Anterior cingulate cortex (tissue), 58 donors: ENCODE measurements at places on chromosomes 13 and 19.

DNA sequence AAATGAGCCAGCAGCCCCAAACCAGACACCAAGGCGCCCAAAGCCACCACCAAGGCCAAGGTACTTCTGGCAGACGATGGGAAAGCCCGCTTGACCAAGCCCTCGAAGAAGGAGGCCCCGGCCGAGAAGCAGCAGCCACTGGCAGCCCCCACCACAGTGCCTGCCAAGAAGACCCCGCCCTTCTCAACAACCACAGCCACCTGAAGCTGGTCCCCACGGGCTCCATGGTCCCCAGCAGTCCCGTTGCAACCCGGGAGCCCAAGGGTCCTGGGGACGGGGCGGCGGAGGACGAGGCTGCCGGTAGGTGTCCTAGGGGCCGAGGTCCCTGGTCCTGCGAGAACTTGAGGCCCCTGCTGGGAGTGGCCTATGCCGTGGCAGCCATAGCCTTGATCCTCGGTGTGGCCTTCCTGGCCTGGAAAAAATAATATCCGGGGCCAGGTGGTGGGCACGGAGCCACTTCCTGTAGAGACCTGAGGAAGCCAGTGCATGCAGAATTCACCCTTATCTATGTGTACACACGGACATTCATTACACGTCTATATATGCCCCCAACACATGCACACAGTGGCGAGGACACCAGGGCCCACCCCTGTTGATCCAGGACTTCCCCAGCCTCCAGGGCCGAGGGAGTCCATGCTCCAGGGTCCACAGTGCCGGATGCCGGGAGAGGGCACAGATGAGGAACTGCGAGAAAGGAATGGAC lies 13.8 kb downstream of the C1QTNF9 start:
- no peak for DNase-seq

- no peak for DNase-seq
Measured at GRCh38 chr19:35128398-35129057, 6.3 kb downstream of the LGI4 start.

DNA sequence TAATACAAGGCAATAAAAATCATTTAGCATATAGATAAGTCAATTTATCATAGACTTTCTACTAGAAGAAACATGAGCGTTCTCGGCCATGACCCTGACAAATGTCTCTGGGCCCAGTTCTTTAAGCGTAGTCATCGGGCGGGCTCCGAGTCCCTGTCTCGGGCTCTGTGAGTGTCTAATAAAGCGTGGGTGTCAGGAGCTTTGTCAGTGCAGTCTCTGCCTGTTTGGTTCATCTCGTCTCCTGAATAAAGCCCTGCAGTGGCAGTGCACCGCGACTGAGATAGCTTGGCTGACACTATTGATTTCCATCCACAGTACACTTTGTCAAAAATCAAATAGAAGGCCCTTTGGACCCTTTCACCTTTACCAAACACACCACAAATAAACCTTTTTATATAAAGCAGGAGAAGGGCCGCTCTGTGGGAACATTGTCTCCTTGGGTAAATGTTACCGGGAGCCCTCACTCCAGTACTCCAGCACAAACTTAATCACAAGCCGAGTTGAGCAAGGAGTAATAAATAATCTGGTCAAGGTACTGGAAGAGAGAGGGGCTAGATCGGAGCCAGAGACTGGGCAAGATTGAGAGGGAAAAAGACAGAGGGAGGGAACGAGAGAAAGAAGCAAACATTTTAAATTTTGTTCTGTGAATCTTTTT lies 368.2 kb upstream of the TSHZ3 start:
- DNase-seq, result no peak

- no peak for DNase-seq
Measured at GRCh38 chr19:34154401-34154800, 17.9 kb upstream of the LSM14A start.

GRCh38 chr13:19959141-19959830 lies 759 bp downstream of the ZMYM2 start:
- peak; percentile 56 for DNase-seq

- no peak for DNase-seq
Measured at GRCh38 chr19:7242601-7243258, 51.5 kb downstream of the INSR start.

- DNase-seq, result no peak
Measured at GRCh38 chr13:48839171-48839570, 136.5 kb upstream of the FNDC3A start.

DNA sequence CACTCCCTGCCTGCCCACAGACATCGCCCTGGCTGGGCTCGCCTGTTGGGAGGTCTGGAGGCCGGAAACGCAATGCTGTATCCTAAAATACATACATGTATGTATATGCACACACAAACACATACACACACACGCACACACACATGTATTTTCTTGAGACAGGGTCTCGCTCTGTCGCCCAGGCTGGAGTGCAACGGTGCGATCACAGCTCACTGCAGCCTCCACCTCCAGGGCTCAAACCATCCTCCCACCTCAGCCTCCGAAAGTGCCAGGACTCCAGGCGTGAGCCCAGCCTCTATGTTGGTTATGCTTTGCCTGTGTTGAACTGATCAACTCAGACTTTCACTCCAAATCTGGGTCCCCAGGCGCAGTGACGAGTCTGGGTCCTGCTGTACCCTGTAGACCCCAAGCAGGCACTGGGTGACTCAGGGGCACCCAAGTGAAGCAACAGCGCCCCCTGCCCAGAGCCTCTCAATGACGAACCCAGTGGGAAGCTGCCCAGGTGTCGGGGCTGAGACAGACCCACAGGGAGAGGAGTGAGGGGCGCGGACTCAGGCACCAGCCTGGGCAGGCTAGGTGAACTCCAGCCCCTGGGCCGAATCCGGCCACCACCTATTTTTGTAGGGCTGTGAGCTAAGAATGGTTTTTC lies 27.4 kb upstream of the CACTIN start:
- no peak for DNase-seq

DNA sequence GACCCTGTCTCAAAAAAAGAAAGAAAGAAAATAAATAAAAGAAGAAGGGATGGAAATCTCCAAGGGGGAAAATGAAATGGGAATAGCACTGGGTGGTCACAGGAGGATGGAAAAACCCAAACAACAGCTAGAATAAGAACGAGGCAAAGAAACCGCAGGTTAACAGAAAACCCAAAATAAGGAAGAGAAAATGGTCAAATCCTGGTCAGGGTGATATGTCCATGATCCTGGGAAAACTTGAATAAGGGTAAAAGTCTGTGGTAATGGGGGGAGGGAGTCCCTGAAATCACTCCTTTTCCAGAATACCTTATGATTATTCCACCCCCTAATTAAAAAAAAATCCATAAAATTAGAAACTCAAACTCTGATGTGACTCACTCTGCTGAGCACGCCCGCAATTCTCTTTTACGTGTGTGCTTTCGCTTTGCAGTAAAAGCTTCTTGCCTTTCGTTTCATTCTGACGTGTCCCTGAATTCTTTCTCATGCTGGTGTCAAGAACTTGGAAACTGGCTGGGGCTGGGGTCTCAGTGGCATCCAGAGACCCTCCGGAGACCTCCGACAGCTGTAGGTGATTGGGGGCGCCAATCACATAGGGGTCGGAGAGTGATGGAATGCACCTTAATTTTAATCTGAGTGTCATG lies 4.3 kb upstream of the NAXD start:
- no peak for DNase-seq

DNA sequence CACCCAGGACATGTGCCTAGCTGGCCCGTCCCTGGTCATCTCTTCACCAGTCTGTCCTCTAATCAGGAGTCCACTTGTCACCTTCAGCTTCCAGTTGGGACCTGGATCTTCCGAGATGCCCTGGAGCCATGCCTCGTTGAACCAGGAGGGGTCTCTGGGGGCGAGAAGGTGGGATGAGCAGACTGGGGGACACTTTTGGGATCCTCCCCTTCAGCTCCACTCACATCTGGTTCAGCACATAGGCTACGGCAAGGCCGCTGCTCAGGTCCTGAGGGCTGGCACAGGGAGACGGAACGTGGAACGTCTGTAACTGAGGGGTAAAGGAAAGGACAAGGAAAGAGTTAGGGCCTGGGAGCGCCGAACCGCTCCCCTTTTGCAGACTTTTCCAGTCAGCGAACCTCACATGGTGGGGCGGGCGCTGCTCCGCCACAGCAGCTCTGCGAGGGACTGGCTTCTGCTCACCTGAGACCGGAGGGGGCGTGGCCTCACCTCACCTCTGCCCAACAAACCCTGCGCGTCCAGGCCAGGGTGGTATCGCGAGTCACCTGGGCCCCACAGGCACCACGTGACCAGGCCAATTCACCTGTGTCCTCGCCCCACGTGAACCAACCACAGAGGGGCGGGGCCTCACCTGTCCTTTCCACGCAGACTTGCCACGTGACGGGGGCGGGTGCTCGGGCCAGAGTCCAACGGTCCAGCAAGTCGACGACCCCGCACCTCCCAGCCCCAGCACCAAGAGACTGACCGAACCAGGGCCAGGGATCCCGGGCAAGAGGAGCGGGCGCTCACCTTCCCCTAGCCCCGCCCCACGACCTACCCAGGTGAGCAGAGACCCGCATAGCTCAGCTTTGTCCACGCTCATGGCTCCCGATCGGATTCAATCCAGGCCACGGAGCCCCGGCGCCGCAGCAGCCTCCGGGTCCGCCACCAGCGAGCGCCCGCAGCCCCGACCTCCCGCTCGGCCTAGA lies at the start of gene HOOK2:
TSS of gene HOOK2 (minus strand) at position 965 of the 968 bp plus-strand sequence. CDS start at position 862, 103 bp downstream.
- peak; percentile 60 for DNase-seq

GRCh38 chr19:7833225-7834099 lies 3.4 kb downstream of the EVI5L start:
- DNase-seq, result no peak

DNA sequence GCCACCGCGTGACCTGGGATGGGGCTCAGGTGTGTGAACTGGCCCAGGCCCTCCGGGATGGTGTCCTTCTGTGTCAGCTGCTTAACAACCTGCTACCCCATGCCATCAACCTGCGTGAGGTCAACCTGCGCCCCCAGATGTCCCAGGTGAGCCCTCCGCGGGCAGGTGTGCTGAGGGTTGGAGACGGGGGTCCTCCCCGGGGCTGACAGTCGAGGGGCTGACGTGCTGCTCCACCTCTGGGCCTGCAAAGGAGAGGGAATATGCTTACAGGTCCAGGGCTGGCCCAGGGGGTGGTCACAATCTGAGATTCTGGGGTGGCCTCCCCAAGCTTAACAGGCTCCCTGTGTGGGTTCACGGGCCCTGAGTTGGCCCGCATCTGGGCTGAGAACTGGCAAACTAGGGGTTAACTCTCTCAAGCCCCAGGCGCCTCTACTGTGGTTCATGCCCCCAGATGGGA lies 386 bp downstream of the VAV1 start:
- DNase-seq, result no peak

DNA sequence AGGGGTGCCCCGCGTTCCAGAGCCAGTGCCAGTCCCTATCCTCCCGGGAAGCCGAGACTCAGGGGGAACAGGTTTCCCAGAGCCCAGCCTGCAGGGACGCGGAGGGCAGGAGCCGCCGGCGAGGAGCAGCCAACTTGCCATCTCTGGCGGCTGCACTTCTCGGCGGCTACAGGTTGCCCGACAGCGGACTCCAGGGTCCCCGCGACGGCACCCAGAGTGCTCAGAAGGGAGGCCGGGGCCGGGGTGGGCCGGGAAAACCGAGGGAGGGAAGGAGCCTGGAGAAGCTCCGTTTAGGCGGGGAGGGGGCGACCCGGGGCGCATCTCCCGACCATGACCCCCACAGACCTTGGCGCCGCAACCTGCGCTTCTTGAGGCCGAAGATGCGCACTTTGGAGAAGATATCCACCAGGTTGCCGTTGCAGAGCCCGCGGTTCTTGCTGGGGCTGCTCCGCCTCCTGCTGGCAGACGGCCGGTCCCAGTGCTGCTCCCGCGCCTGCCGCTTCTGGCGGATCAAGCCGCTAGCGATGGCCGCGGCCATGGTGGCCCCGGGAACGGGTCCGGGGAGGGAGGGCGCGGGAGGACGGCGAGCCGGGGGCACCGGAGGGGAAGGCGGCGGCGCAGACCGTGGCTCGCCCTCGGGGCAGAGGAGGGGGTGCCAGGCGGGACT lies 463.8 kb downstream of the ITGBL1 start:
- no peak for DNase-seq

DNA sequence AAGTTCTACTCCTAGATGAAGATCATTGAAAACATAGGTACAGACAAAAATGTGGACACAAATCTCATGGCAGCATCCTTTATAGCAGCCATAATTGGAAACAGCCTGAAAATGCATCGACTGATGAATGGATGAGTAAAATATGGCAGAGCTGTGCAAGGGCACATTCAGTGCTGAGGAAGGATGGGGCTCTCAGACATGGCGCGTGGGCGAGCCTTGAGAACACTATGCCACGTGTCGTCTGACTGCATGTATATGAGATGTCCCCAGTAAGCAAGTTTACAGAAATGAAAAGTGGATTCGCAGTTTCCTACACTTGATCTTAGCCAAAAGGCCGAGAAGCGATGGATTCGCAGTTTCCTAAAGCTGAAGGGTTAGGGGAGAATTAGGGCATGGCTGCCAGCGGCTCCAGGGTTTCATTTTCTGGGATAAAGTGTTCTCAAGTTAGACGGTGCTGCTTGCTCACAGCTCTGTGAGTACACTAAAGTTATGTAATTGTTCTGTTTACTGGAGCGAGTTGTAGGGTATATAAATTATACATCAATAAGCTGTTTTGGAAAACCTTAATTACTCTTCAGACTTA lies 78.0 kb downstream of the RAB20 start:
- no peak for DNase-seq

DNA sequence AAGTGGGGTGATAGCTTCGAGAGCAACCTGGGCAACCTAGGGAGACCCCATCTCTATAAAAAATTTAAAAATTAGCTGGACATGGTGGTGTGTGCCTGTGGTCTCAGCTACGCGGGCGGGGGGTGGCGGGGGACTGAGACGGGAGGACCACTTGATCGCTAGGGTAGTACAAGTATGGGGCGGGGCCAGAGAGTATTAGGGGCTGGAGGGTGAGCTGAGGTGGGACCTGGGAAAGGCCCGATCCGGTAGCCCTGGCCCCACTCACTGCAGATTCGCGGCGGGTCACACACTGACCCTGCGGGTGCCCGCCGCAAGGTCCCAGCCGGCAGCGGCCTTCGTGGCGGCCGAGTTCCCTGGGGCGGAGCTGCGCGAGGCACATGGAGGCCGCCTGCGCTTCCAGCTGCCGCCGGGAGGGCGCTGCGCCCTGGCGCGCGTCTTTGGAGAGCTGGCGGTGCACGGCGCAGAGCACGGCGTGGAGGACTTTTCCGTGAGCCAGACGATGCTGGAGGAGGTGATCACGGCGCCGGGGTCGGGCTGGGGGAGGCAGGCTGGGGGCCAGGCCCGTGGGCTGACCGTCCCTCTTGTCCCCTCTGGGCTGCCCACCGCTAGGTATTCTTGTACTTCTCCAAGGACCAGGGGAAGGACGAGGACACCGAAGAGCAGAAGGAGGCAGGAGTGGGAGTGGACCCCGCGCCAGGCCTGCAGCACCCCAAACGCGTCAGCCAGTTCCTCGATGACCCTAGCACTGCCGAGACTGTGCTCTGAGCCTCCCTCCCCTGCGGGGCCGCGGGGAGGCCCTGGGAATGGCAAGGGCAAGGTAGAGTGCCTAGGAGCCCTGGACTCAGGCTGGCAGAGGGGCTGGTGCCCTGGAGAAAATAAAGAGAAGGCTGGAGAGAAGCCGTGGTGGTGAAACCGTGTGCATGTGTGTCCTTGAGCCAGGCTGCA lies 2.0 kb upstream of the ARHGAP45 start:
- DNase-seq, result no peak

DNA sequence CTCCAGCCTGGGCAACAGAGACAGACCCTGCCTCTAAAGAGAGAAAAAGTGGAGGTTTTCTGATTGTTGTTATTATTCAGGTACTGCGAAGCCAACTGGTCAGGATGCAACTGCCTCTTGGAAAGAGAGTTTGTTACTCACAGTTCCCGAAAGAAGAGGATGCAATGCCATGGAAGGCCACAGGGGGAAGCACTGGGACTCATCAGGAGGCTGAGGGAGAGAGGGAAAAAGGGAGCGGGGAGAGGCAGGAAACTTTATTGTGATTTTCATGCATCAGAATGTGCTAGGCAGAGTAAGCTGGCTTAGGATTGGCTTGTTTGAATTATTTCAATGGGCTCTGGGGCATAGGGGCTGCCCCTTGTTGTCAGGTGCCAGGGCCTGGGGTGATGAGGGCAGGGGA lies 27.6 kb downstream of the MYO9B start:
- no peak for DNase-seq
